Activated CD4-positive, alpha-beta T cell treated with anti-CD3 and anti-CD28 coated beads, Interleukin-2, amount 50 U/mL, for 16 hours (primary cell): ENCODE measurements at places on chromosomes 7 and 10.
A peak's percentile ranks its signal among the peaks of the same experiment; 100 is the strongest.

GRCh38 chr10:55641601-55642000 lies 719.5 kb downstream of the ZWINT start:
- no peak for DNase-seq

DNA sequence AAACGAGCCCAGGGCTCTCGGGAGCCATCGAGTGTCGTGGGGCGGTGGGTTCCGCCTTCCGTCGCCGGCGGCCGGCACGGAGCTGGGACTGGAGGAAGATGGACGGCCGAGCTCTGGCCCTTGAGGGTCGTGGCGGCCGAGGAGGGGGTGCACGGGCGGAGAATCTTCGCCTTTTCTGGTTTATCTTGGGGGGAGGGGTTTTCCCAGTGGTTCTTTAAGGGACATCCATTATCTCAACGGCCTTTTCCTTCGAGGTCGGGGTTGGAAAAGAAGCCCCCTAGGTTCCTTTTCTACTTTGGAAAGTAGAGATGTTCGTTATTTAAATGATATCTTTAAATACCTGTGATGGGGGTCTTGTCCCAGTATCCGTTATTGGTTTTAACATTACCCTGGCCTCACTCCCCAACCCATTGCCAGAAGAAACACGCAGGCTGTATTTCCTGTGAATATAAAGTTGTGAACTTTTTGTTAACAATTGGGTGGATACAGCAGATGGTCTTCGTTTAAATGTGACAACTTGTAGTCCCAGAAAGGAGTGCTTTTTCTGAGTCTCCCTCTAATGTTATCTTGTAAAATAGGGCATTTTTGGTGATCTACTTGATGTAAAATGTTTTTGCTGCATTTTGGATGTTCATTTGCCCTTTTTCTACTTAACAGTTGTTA lies 765 bp downstream of the CCAR1 start:
- peak; percentile 14 for DNase-seq

DNA sequence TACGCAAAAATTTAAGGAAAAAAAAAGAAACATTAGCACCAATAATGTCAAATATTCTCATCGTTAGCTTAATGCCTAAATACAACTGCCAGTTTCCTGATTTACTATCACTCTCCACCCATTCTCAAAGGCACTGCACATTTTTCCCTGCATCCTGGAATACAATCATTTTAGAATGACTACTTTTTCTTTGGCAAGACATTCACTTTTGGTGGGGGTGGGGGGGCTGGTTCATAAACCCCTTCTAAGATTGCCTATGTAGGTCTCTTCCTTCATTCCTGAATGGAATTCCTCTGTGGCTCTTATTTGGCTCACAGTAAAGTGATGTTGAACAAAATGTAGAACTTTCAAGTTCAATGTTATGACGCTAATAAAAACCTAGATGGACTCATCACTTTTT lies 74.3 kb downstream of the RNLS start:
- no peak for DNase-seq

- no peak for DNase-seq
Observed at GRCh38 chr7:107721286-107721685, 22.7 kb upstream of the CBLL1 start.

GRCh38 chr7:50379082-50379481 lies 71.1 kb downstream of the FIGNL1 start:
- no peak for DNase-seq

DNA sequence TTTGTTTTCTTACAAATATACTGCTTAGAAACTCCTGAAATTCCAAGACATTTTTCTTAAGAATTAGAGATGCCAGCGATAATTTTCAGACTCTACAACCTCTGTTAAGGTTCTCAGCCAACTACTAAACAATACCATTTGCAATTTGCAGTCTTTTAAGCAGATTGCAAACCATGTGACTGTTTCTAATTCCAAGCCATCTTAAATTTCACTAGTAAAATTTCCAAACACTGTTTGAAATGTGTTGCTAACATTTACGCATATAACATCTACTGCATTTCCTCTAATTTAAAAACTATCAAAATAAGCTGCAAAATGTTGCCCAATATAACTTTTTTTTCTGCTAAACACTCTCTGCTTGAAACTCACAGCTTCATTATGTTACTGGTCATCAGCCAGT lies 56.0 kb upstream of the MACROH2A2 start:
- no peak for DNase-seq

- DNase-seq, result no peak
Observed at GRCh38 chr10:115558252-115558651, 465.1 kb downstream of the ATRNL1 start.

DNA sequence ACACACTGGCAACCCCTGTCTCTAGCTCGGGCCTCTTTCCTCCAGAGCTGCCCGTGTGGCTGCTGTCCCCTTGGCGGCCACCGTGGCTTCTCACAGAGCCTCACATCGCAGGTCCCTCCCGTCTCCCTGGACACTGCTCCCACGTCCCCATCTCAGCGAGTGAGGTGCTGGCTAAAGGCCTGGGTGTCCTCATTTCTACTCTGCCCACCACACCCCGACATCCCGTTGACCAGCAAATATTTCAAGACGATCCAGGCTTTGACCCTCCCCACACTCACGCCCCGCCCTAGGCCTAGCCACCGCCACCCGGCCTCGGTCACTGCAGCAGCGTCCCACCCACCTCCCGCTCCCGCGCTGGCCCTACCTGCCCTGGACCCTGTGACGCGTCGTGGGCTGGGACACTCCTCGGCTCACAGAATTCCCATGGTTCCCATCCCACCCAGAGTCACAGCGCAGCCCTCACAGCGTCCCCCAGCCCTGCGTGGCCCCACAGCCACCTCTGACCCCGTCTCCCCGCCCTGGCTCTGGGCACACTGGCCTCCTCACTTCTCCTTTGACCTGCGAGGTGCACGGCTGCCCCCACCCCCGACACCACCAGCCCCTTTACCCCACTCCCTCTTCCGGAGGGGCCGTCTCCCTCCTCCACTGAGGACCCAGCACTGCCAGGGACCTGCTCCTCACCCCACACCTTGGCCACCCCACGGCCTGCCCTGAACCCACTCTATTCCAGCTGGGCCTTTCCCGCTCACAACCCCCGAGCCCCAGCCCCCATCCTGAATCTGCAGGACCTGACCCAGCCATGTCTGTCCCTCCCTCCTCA lies 6.9 kb downstream of the ADAP1 start:
- no peak for DNase-seq

DNA sequence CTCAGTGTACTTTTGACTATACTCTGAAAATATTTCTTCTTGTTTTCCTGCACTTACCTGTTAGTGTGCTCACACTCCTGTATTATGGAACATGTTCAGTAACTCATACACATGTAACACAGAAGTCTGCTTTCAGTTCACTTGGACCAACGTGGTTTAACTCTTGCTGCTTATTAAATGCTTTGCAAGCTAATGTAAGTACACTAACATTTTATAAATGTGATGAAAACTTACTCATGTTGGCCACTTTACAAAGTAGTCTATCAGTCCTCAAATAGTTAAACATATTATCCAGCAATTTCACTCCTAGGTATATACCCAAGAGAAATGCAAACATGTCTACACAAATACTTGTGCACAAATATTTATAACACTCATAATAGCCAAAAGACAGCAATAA lies 98.4 kb downstream of the UBE2H start:
- DNase-seq, result no peak

DNA sequence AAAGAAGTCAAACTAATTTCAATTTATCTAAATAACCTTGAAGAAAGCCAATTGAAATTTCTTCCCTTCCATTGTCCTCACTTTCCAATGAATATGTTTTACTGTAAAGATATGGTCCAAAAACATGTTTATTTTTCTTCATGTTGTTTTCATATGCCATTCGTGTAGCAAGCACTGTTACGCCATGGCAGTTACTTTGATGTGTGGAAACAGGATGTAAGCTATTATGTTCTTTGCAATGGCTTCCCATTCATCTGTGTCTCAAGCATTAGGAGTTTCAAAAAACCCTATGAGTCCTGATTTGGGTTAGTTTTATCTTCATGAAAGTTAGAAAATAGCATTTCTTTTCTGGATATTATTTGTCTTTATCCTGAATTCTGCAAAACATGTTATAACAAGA lies 31.0 kb downstream of the GPR141 start:
- DNase-seq, result no peak

DNA sequence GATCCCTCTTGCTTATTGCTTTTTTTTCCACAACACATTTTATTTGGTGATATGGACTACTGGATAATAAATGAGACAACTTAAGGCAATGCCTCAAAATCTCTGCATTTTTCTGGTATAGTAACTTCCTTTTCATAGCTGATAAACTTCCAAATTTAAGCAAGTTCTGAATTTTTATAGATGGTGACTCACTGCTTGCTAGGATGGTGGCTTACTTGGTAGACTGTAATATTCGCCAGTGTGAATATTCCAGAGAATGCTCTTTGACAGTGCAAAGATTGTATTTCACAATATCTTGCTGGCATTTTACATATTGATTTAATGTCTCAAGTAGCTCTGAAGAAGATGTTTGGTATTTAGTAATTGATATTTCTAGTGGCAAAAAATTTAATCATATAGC lies 472.4 kb downstream of the TFEC start:
- DNase-seq, result no peak

- no peak for DNase-seq
Observed at GRCh38 chr10:109996766-109997171, 11.0 kb upstream of the ADD3 start.

- no peak for DNase-seq
Observed at GRCh38 chr10:129580010-129580409, 113.0 kb downstream of the MGMT start.

DNA sequence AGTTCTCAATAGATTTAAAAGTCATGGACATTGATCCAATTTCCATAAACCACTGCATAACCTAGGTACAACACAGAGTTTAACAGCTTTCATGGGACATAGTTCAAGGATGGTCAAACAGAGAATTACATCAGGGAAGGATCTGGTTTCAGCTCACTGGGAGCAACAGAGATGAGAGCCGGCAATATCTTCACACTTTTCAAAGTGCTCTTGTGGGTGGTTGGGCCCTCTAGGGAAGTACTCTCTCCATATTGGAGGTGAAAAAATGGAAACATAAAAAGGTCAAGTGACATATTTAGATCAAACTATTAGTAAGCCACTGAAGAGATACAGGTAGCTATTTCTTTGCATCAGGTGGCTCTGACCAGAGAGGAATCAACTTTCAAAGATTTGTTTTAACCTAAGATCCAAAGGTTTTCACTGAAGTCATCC lies 61.8 kb upstream of the LRRN3 start:
- DNase-seq, result no peak

DNA sequence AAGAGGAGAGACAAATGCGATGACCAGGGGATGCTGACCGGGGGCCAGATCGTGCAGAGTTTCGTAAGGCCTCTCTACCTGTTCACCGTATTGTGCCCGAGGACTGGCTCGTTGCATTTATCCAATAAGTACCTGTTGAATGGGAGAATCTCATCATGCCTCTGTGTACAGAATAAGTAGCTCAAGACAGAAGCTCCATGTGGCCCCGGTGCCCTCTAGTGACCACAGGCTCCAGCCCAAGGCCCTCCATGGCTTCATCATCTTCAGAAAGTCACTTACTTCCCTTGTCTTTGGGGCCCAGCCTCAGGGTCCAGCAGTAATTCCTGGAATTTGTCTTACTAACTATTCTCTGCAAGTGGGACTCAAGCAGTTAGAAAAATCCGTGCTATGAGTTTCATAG lies 151.0 kb downstream of the CHN2 start:
- DNase-seq, result peak; percentile 17

DNA sequence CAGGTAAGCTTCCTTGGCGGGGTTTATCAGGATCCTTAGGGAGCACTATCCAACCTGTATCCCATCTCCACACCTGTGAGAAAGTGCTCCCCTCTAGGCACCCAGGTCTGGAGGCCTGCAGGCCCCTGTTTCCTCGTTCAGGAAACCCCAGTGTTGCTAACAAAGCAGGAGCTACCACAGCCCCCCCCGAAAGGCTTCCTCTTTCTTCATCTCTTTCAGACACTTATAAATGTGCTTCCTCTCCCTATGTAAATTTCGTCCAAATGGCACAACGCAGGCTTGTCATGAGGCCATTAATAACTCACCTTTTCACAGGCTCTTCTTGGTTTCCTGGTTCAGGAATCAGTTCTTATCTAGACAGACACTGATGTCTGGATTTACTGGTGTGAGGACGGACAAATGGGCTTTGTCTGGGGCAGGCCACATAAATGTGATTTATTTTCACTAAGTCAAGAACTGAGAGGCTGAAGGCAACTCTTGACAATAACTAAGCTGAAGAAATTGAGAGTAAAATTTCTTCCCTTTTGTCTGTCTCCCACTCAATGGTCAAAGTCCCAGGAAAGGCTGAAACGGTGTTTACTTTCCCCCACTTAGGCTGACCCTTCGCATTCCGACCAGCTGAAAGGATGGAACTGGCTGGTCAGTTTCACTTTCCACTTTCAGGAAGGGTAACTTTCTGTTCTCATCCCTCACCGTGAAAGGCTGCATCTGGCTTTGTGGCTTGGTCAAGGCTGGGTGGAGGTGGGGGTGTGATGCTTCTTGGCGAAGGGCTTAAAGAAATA lies 46.8 kb downstream of the PIK3AP1 start:
- no peak for DNase-seq

GRCh38 chr10:43471935-43472720 lies 35.2 kb downstream of the ZNF487 start:
- no peak for DNase-seq

DNA sequence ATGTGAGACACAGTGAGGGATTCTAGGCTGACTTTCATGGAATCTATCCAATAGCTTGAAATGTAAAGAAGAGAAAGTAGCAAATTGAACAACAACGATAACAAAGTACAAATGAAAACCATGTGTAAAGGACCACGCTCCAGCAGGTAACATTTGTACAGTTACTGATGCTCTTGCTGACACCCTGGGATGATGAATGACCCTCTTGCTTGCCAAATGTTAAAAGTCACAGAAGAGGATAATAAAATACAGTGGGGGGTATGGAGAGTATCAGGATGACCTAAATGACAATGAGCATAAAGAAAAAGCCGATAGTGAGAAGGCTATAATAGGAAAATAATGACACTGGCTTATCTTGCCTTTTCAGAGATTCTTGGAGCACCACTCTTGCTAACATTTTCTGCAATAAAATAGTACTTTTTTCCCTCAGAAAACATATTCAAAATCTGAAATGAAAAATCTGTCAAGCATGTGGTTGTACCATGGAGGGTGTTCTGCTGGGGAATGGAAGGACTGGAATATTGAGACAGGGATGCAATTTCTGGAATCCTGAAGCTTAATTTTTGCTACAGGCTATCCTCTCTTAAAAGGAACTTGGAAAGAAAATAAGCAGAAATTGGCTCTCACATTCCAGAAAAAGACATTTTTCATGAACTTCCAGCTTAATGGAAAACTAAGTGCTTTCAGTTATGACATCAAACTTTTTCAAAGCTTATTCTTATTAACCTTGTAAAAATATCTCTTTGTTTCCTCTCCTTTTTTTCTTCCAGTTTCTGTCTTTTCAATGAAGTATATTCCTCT lies 303.2 kb upstream of the GHITM start:
- DNase-seq, result no peak
